IPS DF 19.7 (cell line): ENCODE measurements at places on chromosomes 5 and 9.

DNA sequence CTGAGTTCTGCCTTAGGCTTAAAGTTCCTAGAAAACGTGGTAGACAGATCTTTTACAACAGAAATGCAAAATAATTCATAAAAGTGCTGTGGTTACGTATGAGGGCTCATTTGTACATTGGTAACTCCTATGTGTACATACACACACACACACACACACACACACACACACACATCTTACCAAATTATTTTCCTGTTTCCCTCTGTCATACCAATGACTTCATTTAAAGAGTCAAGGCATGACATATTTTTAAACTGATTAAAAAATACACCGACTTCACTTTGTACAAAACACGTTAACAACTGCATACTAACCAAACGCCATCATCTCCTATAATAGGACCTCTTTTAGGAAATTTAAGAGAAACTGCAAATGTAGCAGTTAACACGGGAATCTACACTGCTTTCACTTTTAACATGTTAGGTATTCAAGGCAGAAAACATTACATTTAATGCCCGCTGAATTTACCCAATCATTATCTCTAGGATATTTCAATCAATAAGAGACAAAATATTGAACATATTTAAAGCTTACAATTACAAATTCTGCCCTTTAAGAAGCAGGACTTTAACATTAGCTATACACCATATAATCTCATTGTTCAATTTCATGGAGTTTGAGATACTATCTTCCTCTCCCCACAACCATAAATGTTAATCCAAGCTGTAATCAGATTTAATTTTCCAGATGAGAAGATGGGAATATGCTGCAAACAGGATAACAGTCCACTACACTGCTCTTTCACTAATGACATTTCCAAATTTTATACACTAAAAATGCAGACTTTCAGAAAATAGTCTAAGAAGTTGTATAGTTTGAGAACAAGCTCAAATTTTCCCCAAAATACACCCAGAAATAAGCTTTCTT lies 133.1 kb downstream of the DENND1A start:
- DNase-seq, result no peak

GRCh38 chr5:162434281-162434680 lies 366.7 kb downstream of the GABRG2 start:
- no peak for DNase-seq

GRCh38 chr5:83715236-83716065 lies 5.2 kb downstream of the HAPLN1 start:
- no peak for DNase-seq

DNA sequence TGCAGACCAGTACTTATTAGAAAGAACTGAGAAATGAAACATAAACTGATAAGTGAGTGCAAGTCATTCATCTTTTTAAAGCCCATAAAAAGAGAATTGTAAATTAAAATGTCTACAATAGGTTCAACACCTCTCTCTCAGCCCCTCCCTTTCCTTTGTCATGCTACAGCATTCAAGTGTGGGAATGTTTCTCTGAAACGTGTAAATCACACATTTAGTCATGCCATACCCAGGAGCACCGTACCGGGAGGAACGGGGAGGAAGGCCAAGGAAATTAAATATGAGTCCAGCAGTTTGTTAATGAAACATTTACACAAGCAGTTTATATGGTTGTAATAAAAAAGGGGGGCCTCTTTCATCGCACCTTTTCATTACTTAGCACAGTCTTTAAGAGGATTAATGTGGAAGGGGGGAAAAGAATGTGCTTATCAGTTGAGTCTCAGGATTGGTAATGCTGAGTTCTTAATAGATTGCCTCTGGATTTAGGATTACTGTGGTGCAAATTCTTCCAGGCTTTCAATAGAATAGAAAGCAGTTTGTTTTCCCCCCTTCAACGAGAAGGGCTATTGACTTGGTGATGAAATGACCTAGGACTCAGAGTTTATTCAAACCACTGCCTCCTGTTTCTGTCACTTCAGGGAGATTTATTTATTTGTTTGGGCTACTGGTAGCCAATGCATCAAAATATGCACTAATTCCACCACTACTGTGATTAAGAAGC lies 176.0 kb upstream of the ZNF608 start:
- no peak for DNase-seq

- DNase-seq, result no peak
These were observed 5.8 kb upstream of the POMT1 start for GRCh38 chr9:131496844-131497405.
